ENCODE measurements at places on chromosomes 12 and 14. TPM values are rescaled to one million over a fixed set of nuclear protein-coding genes. Genes with fewer than 3 reads are reported as not detected.

TAS2R13 gene
- total RNA-seq, result not detected

GRCh38 chr14:58898655-58899316 lies 261.0 kb downstream of the DACT1 start:
- DNase-seq, result no peak

GRCh38 chr12:56150563-56150962 lies 1.8 kb upstream of the MYL6B start:
- DNase-seq, result no peak

- DNase-seq, result no peak
Observed at GRCh38 chr14:54975856-54976255, 51.0 kb downstream of the WDHD1 start.

GRCh38 chr14:96803958-96804357 lies 6.8 kb downstream of the VRK1 start:
- DNase-seq, result no peak
